ENCODE measurements at places on chromosomes 4 and X.

- no peak overlapping the region for H3K4me3 ChIP-seq
- no peaks in the 10 kb centered on the region for H3K27me3 ChIP-seq
- H3K27ac ChIP-seq: no peak overlapping the region
- no peak for DNase-seq
- H3K36me3 ChIP-seq: no peaks in the 10 kb centered on the region
These were observed 15.6 kb downstream of the FAM53A start for GRCh38 chr4:1668488-1668840.

- no peaks in the 10 kb centered on the region for H3K27me3 ChIP-seq
- no peak overlapping the region for H3K27ac ChIP-seq
- no peaks in the 10 kb centered on the region for H3K36me3 ChIP-seq
- no peak overlapping the region for H3K4me3 ChIP-seq
These were observed 22.0 kb upstream of the SMIM31 start for GRCh38 chr4:164731827-164732474.

DNA sequence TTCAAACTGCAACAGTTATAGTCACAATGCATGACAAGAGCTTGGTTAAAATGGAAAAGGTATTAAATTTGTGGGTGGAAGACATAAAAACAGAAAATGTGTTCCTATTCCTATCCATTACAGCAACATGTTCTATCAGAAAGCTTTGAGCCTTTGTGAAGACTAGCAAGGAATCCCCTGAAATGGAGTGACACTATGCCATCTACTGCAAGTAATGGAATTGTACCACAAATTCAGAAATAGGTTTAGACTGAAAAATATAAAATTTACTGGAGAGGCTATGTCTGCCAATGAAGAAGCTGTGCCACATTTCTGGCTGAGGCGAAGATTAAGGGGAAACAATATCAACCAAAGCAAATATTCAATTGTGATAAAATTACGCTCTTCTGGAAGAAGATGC lies 247.9 kb downstream of the ADAM29 start:
- H3K4me3 ChIP-seq: no peak overlapping the region
- peaks cover 2% of the 10 kb centered on the region for H3K27me3 ChIP-seq
- no peak overlapping the region for H3K27ac ChIP-seq
- DNase-seq: no peak

DNA sequence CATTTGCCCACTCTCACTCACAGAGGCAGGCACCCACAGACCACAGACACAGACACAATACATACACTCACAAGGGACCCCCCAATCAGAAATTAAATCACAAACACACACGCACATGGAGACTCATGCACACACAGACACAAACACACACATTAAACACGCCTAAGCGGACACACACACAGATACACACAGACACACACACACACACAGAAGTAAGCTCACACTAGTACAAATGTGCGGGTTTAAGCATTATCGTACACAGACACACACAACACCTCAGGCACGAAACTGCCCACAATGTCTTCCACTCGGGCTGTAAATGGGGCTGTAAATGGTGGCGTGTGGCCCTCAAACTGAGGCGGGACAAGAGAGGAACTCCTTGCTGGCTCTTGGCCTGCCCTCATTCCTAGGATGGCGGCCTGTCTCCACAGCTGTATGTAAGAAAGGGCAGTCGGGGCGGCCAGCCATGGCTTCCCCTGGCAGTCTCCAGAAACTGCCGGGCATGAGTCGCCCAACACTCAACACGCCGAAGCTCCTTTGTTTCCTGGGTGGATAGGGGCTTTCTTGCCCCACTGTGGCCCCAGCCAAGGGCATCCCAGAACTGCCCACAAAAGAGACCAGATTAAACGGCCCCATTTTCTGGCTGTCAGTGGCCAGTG lies 53.9 kb downstream of the NBDY start:
- H3K4me3 ChIP-seq: no peak overlapping the region
- peaks cover 17% of the 10 kb centered on the region for H3K4me1 ChIP-seq
- H3K27me3 ChIP-seq: no peaks in the 10 kb centered on the region
- no peak overlapping the region for H3K27ac ChIP-seq
- no peak for DNase-seq

- no peak overlapping the region for H3K4me3 ChIP-seq
- H3K36me3 ChIP-seq: no peaks in the 10 kb centered on the region
- H3K27me3 ChIP-seq: peaks cover 2% of the 10 kb centered on the region
- no peak overlapping the region for H3K27ac ChIP-seq
These were observed 26.6 kb downstream of the GABRB1 start for GRCh38 chr4:47057991-47058390.

DNA sequence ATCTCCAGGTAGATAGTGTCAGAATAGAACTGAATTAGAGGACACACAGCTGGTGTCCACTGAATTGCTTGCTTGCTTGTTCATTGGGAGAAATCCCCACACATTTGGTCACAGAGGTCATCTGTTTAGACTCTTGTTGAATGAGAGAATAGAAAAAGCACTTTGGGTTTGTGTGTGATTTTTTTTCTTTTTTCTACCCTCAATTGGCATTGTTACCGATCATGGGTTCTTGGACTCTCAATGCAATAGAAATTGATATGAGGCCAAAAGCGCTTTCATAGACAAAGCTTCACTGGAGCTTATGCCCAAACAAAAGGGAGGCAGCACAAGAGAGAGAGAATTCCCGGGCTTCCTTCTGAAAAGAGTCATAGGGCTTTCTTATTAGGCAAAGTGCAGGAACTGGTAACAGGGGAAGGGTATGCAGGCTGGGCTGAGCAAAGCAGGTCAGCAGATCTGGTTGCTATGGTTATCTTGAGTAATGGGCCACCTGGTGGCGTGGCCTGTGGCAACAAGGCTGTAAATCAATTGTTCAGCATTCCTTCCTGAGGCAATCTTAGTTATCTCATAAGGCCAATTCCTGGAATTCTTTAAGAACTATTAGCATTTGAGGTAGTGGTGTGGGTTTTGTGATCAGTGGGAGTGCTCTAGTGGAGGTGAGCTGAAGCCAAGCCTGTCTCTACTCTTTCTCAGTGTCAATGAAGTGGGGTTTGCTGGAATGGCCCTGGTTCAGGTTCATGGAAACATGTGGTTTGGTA lies 5.3 kb upstream of the GPR82 start:
- peaks cover 42% of the 10 kb centered on the region for H3K36me3 ChIP-seq
- H3K27me3 ChIP-seq: no peaks in the 10 kb centered on the region
- no peak for DNase-seq
- peaks cover 20% of the 10 kb centered on the region for H3K4me1 ChIP-seq

DNA sequence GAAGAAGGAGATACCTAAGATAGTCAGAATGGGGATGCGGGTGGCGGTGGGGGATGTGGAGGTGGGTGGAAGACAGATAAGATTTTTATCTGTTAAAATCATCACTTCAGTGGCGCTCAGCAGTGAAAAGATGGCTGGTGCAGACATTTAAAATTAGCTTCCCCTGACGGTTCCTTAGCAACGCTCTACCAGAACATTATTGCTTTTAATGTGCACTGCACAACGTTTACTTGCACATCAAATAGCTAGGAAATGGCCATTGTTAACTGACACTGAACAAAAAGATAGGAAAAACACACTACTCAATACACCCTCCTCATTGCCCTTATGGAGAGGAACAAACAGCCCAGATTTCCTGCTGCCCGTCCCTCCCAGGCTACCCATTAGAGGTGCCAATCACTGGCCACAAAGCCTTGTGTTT lies 61.0 kb upstream of the FTHL17 start:
- no peaks in the 10 kb centered on the region for H3K27me3 ChIP-seq
- peaks cover 11% of the 10 kb centered on the region for H3K36me3 ChIP-seq
- H3K27ac ChIP-seq: peak overlapping the region; percentile 79
- H3K4me1 ChIP-seq: peaks cover 17% of the 10 kb centered on the region
- peak overlapping the region; percentile 44 for H3K4me3 ChIP-seq

DNA sequence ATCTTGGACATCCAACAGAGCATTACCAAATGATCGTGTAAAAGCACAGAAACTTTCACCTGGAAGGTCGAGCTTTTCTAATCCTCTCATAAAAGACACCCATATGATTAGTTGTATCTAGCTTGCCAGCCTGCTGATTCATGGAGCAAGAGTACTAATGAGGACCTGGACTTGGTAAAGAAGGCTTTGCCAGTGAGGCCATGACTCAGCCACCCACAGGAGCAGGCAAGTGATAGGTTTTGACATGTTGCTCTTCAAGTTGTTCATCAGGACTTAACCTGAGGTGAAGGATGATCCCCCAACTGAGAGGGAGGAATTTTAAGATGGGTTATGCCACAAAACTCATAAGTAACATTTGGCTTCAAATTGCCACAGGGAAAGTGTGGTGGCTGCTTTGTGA lies 24.7 kb upstream of the EPGN start:
- H3K4me1 ChIP-seq: no peaks in the 10 kb centered on the region
- H3K4me3 ChIP-seq: no peak overlapping the region
- H3K27ac ChIP-seq: no peak overlapping the region
- DNase-seq: no peak

DNA sequence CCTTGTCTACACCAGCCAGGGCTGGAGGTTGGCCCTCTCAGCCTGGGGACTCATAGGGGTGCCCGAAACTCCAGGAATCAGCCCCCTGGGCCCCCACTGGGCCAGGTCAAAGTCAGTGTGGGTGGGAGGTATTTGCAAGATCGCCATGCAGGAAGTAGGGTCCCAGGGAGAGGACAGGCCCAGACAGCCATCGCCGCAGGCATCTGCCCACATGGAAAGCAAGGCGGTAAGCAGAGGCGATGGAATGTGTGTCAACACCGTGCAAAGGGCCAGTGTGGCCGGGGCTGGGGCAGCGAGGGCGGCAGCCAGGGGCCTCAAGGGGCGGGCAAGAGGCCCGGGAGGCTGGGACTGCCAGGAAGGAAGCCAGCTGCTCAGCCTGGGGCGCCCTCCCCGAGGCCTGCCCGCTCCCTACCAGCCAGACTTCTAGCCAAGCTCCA lies 19.3 kb upstream of the DUSP9 start:
- no peak overlapping the region for H3K27ac ChIP-seq
- no peaks in the 10 kb centered on the region for H3K4me1 ChIP-seq
- H3K36me3 ChIP-seq: peaks cover 4% of the 10 kb centered on the region
- no peak for DNase-seq

DNA sequence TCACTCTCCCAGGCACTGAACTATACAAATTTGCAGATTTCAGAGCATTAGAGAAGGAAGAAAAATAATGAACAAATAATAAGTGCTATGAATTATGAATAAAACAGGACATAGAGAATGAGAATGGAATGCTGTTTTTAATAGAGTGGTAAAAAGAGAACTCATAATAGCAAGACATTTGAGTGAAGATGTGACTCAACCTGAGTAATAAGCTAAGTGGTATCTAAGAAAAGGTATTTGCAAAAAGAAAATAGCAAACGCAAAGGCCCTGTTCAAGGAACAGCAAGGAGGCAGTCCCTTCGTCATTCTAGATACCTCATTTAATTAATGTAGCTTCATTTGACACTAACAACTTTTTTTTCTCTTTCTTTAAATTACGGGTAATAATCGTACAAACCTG lies 1910.0 kb upstream of the TENM3 start:
- H3K27me3 ChIP-seq: no peaks in the 10 kb centered on the region
- H3K4me3 ChIP-seq: no peak overlapping the region
- H3K36me3 ChIP-seq: no peaks in the 10 kb centered on the region
- H3K27ac ChIP-seq: no peak overlapping the region
- no peak for DNase-seq
- H3K4me1 ChIP-seq: peaks cover 10% of the 10 kb centered on the region

GRCh38 chrX:14865201-14865600 lies 7.7 kb downstream of the FANCB start:
- H3K27me3 ChIP-seq: no peaks in the 10 kb centered on the region
- H3K36me3 ChIP-seq: peaks cover 34% of the 10 kb centered on the region
- H3K4me1 ChIP-seq: peaks cover 4% of the 10 kb centered on the region
- no peak overlapping the region for H3K4me3 ChIP-seq

DNA sequence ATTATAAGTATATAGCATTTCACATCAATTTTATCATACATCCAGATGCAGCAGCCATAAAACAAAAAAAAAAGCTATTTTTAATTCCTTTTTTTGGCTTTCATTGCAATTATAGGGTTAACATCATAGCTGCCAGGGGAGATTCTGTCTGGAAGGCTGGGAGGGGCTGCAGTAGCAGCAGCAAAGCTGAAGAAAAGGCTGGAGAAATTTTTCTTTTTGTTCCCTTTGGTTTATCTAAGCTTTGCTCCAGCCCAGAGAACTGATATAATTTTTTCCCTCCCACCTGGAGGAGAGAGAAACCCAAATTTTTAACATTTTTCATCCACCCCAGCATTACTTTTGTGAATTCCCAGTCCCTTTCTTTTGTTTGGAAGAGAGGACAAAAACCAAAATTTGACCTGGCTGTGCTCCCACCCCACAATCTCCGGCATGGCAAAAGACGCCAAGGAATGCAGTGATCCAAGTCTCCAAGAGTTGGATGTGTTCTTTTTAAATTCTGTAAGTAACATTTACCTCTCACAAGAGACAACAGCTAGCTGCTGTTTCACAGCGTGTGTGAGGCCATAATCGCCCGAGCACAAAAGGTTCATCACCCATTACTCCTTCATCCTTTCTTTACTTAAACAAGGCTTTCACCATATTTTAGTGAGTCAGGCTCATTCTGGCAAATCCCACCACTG lies 25.1 kb upstream of the FAM156A start:
- no peaks in the 10 kb centered on the region for H3K27me3 ChIP-seq
- H3K27ac ChIP-seq: peak overlapping the region; percentile 99
- no peaks in the 10 kb centered on the region for H3K36me3 ChIP-seq

DNA sequence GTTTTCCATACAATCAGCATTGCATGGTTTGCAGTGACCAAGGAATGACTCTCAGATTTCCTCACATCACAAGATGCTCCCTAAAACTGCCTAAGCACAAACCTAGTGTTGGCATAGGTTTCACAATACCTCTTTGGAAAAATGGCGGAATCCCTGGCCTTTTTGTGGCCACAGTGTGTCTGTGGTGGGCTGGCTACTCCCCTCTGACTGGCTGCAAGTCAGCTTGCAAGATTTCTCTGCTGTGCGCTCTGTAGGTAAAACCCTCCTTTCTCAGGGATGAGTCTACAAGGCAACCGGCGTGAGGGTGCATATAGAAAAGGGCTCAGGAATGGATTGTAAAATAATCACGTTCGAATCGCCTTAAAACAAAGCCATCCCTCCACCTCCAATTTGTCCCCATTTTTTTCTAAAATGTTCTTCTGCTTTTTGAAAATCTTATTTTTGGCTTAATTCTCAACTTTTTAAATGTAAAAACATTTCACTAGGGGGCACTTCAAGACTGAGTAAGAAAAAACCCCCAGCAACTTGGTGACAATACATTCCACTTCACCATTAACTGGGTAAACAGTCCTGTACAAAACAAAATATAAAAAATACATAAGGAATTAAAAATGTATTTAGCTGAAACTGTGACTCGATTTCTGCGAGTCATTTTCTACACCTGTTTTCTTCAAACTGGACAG lies 235.6 kb downstream of the STIM2 start:
- H3K36me3 ChIP-seq: no peaks in the 10 kb centered on the region
- no peak for DNase-seq

- peaks cover 7% of the 10 kb centered on the region for H3K27me3 ChIP-seq
- DNase-seq: peak; percentile 30
- H3K27ac ChIP-seq: no peak overlapping the region
- no peak overlapping the region for H3K4me3 ChIP-seq
These were observed 151.5 kb downstream of the CENPC start for GRCh38 chr4:67393699-67394281.

GRCh38 chr4:76606645-76607265 lies 171.7 kb downstream of the SHROOM3 start:
- H3K4me3 ChIP-seq: no peak overlapping the region
- no peak overlapping the region for H3K27ac ChIP-seq
- peaks cover 29% of the 10 kb centered on the region for H3K4me1 ChIP-seq
- H3K27me3 ChIP-seq: no peaks in the 10 kb centered on the region

- DNase-seq: no peak
- H3K27me3 ChIP-seq: no peaks in the 10 kb centered on the region
- no peak overlapping the region for H3K4me3 ChIP-seq
- H3K36me3 ChIP-seq: no peaks in the 10 kb centered on the region
These were observed 53.5 kb downstream of the SMAD1 start for GRCh38 chr4:145535202-145535601.
